NCI-H187 (cell line): ENCODE measurements at places on chromosomes 3 and 15.

GRCh38 chr3:134839990-134840389 lies 44.9 kb downstream of the EPHB1 start:
- DNase-seq = no peak

- DNase-seq = no peak
Observed at GRCh38 chr3:74531491-74531890, 83.0 kb downstream of the CNTN3 start.

GRCh38 chr3:116815831-116816588 lies 106.4 kb downstream of the TUSC7 start:
- no peak for DNase-seq

- no peak for DNase-seq
Observed at GRCh38 chr3:81452418-81452817, 309.0 kb downstream of the GBE1 start.

DNA sequence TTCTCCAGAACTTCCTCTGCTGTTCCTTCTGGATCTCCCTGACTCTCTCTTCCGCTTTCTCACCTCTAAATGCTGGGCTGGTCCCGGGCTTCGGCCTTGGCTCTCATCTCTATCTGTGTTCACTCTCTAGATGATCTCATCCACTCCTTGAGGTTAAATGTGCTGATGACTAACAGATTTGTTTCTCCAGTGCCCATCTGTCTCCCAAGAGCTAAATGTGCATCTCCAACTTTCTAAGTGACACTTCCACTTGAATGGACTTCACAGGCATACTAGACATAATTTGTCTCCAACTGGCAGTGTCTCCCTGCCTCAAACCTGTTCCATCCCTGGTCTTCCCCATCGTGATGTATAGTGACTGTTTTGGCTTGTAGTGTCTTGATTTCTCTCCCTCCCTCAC lies 95.3 kb downstream of the ITPR1 start:
- DNase-seq = no peak
